Right cardiac atrium (tissue), 5 donors: ENCODE measurements at places on chromosomes 6 and 20.

DNA sequence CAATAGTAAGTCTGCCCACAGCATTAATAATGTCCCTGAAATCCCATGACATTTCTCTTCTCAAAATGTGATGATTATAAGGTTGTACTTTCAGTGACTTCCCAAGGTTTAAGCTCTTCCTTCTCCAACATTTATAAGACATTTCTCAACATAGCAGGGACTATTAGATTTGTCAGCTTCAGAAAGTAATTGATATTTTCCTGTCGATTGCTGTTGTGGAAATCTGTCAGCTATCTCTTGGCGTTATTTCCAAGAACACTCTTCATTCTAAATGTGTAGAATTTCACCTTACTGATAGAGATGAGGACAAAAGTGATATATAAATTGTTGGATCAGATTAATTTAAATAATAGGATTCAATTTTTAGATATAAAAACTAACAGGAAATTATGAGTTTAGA lies 149.7 kb upstream of the IMPG1 start:
- no peak for DNase-seq

- no peak for DNase-seq
Measured at GRCh38 chr6:109284675-109285074, 97.6 kb downstream of the CD164 start.

- no peak for DNase-seq
Measured at GRCh38 chr6:147554281-147554680, 45.8 kb downstream of the SAMD5 start.

DNA sequence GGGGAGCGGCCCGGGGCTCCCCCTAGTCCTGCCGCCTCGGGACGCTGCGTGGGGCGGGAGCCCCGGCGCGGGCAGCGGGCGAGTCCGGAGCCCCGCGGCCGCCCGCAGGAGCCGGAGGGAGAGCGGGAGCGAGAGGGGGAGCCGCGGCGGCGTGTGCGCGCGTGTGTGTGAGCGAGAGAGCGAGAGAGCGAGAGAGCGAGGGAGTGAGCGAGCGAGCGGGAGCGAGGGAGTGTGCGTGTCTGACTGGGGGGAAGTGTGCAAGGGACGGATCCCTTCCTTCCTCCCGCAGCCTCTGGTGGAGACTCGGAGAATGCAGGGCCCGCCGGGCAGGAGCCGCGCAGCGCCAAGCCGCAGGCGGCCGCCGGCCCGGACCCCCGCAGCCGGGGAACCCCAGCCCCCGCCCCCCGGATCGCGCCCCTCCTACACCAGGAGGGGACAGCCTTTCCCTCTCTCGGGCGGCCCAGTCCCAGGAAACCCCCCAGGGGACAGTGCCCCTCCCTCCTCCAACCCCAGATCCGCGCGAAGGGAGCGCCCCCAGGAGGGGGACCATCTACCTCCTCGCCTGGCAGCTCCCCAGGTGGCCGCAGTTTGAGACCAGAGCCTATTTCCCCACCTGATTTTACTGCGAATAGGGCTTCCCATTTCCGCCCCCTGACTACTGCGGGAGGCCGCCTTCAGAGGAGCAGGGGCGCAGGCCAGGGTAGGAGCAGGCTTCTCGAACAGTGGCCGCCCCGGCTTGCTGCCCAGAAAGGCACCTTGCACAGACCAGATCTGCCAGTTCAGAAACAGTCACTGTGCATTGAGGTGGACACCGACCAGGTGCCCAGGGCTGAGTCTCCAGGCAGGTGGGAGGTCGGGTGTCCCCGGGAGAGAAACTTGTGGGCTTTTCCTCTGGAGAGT lies at the start of gene CDH22:
TSS of gene CDH22 (minus strand) at position 241 of the 900 bp plus-strand sequence. CDS start 57,204 bp downstream, outside the sequence.
- peak; percentile 78 for DNase-seq

DNA sequence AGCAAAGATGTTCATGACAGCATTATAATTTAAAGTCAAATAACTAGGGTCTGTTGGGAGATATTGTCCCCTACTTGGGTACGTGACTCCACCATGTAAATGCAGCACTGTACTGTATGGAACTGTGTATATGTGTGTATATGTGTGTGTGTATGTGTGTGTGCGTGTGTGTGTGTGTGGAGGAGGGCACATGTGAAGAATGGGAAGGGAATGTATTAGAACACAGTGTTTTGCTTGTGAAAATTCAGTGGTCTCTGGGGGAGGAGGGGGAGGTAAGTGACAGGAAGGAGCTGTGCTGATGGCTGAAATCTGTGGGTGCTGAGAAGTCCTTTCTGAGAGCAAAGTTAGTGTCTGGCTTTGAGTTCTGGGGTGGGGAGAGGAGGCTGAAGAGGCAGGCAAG lies 23.9 kb upstream of the VEGFA start:
- DNase-seq, result no peak

- no peak for DNase-seq
Measured at GRCh38 chr20:39474879-39475278, 512.7 kb downstream of the DHX35 start.

DNA sequence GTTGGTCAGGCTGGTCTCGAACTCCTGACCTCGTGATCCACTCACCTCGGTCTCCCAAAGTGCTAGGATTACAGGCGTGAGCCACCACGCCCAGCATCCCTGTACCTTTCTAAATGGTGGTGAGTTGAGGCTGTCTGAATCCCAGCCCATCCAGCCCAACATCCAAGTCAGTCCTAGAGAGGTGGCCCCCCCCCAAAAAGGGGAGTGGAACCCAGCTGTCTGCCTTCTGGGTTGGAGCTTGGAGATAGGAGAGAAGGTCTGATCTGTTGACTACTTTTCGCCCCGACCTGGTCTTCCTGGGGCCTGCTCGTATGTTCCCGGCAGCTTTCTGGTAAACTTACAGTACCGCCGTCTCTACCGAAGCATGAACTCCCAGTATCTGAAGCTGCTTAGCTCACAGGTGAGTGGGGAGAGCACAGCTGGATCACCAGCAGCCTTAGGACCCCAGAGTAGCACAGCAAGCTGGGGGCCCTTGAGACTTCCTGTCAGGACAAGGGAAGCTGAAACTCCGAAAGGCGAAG lies 5.6 kb downstream of the CTSA start:
- DNase-seq, result peak; percentile 36

GRCh38 chr6:64732888-64733287 lies 974.1 kb downstream of the EYS start:
- no peak for DNase-seq

GRCh38 chr6:10098756-10099528 lies 315.9 kb downstream of the TFAP2A start:
- DNase-seq, result peak; percentile 9

GRCh38 chr6:33620856-33621710 lies at the start of gene ITPR3:
Gene ITPR3 (plus strand): TSS chr6:33621322. CDS start chr6:33621603, 281 bp downstream.
- peak; percentile 65 for DNase-seq

GRCh38 chr20:37354210-37355195 lies 8.6 kb downstream of the SRC start:
- peak; percentile 28 for DNase-seq

DNA sequence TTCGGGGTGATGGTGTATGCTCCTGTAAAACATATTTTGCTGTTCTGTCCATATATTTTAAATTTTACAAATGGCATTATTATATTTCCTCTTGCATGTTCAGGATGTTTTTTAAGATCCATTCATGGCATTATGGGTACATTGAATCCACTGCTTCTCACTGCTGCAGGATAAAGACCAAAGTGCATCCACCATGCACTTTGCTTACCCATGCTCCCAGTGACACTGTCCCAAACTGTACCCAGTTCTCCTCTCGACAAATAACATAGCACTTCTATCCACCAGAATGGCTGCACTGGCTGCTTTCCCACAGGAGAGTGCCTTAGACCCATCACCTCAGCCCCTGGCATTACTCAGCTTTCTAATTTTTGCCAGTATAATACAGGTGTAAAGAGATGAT lies 29.7 kb downstream of the MTRES1 start:
- no peak for DNase-seq

GRCh38 chr6:130412556-130413290 lies 46.9 kb downstream of the TMEM200A start:
- DNase-seq, result no peak

DNA sequence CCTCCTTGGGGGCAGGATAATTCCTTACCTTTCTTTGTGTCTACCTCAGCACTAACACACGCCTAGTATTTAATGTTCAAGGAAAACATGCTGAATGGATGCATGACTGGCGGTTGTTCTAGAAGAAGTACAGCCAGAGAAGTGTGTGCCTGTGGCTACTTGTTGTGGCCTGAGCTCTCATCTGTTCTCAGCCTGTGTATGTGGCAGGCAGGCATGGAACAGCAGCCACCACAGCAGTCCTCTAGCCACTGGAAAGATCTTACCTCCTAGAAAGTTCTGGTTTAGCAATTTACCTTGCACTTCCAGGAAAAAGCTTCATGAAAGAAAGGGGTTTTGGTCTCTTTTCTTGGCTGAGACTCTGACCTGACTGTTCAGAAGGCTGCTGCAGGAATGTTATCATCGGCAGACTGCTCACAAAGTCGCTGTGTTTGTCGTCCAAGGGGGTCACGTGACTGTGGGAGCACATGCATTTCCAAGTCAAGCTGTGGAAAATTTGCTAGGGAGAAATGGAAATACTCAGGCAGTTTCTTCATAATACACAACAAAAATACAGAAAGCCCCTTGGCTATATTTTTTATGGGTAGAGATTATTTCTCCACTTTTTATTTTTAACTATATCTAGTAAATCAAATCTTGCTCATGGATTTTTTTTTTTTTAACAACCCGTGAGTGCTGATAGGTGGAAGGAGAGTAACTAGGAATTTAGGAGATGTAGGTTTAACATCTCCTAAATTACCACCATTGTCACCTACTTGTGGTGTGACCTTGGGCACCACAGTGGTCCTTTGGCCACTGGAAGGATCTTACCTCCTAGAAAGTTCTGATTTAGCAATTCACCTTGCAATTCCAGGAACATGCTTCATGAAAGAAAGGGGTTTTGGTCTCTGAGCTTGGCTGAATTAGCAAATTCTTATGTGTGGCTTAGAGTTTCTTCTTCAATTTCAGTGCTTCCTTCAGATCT lies 110.8 kb upstream of the GPR6 start:
- DNase-seq, result peak; percentile 83
